ENCODE measurements at places on chromosomes 5 and 9. TPM values are rescaled to one million over a fixed set of nuclear protein-coding genes. Genes with fewer than 3 reads are reported as not detected.

Gene C5orf58
- total RNA-seq, result not detected

Gene SOX30
- not detected for total RNA-seq

Gene RMI1
- total RNA-seq, result 1.8 TPM

Gene SH3PXD2B
- total RNA-seq, result 41.7 TPM

Gene C5orf52
- not detected for total RNA-seq

Gene AP3B1
- total RNA-seq, result 49.8 TPM

Gene STX17
- total RNA-seq, result 35.2 TPM

Gene POLR1E
- total RNA-seq, result 27.7 TPM

Gene RLN1
- not detected for total RNA-seq

Gene CARTPT
- total RNA-seq, result not detected

Gene PCDHGC5
- 0.82 TPM for total RNA-seq

Gene NEURL1B
- total RNA-seq, result 38.4 TPM

Gene GNA14
- total RNA-seq, result 6.4 TPM

Gene ACER2
- total RNA-seq, result 29.4 TPM

Gene SLC45A2
- not detected for total RNA-seq

Gene PCSK1
- 4.4 TPM for total RNA-seq

Gene ORM2
- total RNA-seq, result not detected

Gene ANKDD1B
- not detected for total RNA-seq

Gene CATSPER3
- not detected for total RNA-seq

Gene DMRT3
- total RNA-seq, result 0.75 TPM

Gene GADD45G
- 7.0 TPM for total RNA-seq

Gene SLC27A6
- total RNA-seq, result 0.51 TPM

Gene AQP7
- 136 TPM for total RNA-seq

Gene PCA3
- 0.17 TPM for total RNA-seq

Gene BSPRY
- not detected for total RNA-seq

Gene FAM221B
- not detected for total RNA-seq

Gene LCN1
- not detected for total RNA-seq

Gene RNF208
- 2.4 TPM for total RNA-seq

Gene TSSK1B
- not detected for total RNA-seq

Gene OTULINL
- 21.6 TPM for total RNA-seq

Gene PDE4D
- total RNA-seq, result 19.4 TPM

Gene SLC6A3
- not detected for total RNA-seq

Gene DNAI1
- total RNA-seq, result 0.51 TPM

Gene IFNA14
- not detected for total RNA-seq

Gene INSYN2B
- not detected for total RNA-seq

Gene CCT5
- 130 TPM for total RNA-seq

Gene LVRN
- 67.8 TPM for total RNA-seq

Gene GABRP
- 1.8 TPM for total RNA-seq

Gene IFNA2
- not detected for total RNA-seq

Gene EFNA5
- 18.6 TPM for total RNA-seq

Gene MARVELD2
- 0.49 TPM for total RNA-seq

Gene SPINK13
- not detected for total RNA-seq

Gene THG1L
- total RNA-seq, result 7.0 TPM

Gene C6
- total RNA-seq, result 9.8 TPM

Gene CD14
- 114 TPM for total RNA-seq

Gene TCF7
- total RNA-seq, result 0.98 TPM

Gene SLCO6A1
- total RNA-seq, result not detected

Gene ANKH
- 34.1 TPM for total RNA-seq

Gene MEIKIN
- 1.5 TPM for total RNA-seq

Gene UBE2D2
- 55.9 TPM for total RNA-seq

Gene DPYSL3
- total RNA-seq, result 31.6 TPM

Gene PTGS1
- total RNA-seq, result 9.5 TPM

Gene EIF4E1B
- not detected for total RNA-seq

Gene SPACA9
- 3.0 TPM for total RNA-seq
